Adrenal gland (tissue), 19 donors: ENCODE measurements at places on chromosomes 7 and 10. TPM values are rescaled to one million over a fixed set of nuclear protein-coding genes. Genes with fewer than 3 reads are reported as not detected.

ACTR3C gene
- polyA plus RNA-seq = 10.7 TPM

VWA2 gene
- polyA plus RNA-seq = not detected

NPY gene
- polyA plus RNA-seq = 191 TPM

IDE gene
- polyA plus RNA-seq = 8.6 TPM

VSTM2A gene
- 7.9 TPM for polyA plus RNA-seq

ASB13 gene
- 44.8 TPM for polyA plus RNA-seq

DNA sequence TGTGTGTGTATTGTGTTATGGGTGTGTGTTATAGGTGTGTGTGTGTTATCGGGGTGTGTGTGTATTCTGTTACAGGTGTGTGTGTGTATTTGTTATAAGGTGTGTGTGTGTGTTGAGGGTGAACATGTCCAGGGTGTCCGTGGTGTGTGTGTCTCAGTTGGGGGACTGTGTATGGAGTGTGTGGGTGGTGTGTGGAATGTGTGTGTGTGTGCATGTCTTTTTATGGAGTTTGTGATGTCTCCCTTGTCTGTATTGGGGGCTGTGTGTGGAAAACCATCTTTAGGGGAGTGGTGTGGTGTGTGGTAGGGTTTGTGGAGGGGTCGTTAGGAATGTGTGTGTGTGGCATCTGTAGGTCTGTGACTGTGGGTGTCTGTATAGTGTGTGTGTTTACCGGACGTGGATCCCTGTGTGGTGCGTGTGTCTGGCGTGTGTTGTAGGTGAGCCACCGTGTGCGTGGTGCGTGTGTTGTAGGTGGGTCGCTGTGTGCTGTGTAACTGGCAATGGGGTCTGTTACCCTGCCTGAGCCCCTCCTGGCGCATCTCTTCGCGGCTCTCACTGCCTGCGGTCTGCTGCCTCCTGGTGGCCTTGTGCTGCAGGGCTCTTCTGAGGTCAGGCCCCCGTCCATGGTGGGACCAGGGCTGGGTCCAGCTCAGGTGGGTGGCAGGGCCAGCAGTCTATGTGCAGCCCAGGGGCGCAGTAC is 61.7 kb downstream of the PALD1 start:
- DNase-seq = no peak

GRCh38 chr10:86779220-86780017 is 23.0 kb downstream of the BMPR1A start:
- no peak for DNase-seq

DNA sequence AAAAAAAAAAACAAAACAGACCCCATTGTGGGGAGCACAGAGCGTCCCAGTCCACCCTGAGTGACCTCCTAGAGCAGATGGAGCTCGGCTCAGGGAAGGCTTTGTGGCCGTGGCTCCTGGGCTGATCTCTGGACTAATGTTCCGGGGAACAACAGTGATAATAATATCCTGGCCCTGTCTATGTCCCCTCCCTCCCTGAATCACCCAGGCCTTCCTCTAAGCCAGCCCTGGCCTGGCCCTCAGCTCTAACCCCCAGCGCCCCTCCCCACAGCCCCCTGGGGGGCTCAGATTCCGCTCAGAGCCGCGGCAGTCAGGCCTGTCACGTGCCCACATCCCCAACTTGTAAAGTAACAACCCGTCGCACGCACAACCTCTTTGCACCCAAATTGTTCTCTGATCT is 48.3 kb downstream of the MICALL2 start:
- DNase-seq = no peak
